Progenitor cell of endocrine pancreas (in vitro differentiated cells): ENCODE measurements at places on chromosomes 12 and 14. TPM values are rescaled to one million over a fixed set of nuclear protein-coding genes. Genes with fewer than 3 reads are reported as not detected.
A peak's percentile ranks its signal among the peaks of the same experiment; 100 is the strongest.

DNA sequence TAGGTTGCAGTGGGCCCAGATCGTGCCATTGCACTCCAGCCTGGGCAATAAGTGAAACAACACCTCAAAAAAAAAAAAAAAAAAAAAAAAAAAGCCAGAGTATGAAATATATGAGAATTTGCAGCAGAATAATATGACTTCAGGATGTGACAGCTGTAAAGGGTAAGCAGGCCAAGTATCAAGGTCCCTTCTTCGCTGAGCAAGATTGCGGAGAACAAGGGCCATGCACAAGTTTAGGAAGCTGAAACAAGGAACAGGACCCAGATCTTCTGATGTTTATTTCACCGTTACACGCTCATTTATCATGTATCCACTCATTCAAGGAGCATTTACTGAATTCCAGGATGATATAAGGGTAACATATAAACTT lies 659 bp upstream of the FOXJ2 start:
- no peaks in the 10 kb centered on the region for H3K27me3 ChIP-seq
- no peak for DNase-seq
- peak overlapping the region; percentile 15 for H3K27ac ChIP-seq
- peaks cover 2% of the 10 kb centered on the region for H3K36me3 ChIP-seq

GRCh38 chr14:94971750-94972149 lies 185.6 kb downstream of the DICER1 start:
- no peak overlapping the region for H3K27ac ChIP-seq
- peaks cover 7% of the 10 kb centered on the region for H3K27me3 ChIP-seq
- H3K4me1 ChIP-seq: peaks cover 9% of the 10 kb centered on the region
- no peak overlapping the region for H3K4me3 ChIP-seq
- H3K36me3 ChIP-seq: no peaks in the 10 kb centered on the region
- DNase-seq: no peak

- H3K4me1 ChIP-seq: peaks cover 3% of the 10 kb centered on the region
- peak overlapping the region; percentile 74 for H3K27ac ChIP-seq
- peaks cover 8% of the 10 kb centered on the region for H3K36me3 ChIP-seq
- H3K27me3 ChIP-seq: no peaks in the 10 kb centered on the region
Observed at GRCh38 chr12:98653866-98654493, 8.9 kb downstream of the APAF1 start.

DNA sequence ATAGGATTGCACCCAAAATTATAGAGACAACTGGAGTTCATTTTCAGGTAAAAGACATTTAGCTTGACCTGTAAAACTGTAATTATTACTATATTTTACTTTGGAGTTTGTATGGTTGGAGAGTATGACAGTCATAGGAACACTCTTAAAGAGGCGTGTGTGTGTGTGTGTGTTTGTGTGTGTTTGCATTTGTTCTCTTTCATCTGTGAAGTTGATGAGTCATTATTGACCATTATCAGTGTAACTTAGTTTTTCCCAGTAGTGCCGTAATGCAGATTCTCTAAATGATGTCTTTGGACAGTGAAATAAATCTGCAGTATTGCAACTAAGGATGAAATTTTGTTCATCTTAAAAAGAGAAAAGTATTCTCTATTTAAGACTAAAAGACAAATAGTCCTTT lies 13.0 kb downstream of the WASHC4 start:
- peaks cover 3% of the 10 kb centered on the region for H3K4me1 ChIP-seq
- no peaks in the 10 kb centered on the region for H3K27me3 ChIP-seq
- H3K27ac ChIP-seq: no peak overlapping the region
- no peak for DNase-seq
- no peak overlapping the region for H3K4me3 ChIP-seq
- H3K36me3 ChIP-seq: peaks cover 33% of the 10 kb centered on the region

GRCh38 chr14:22748631-22749068 lies 17.8 kb upstream of the OXA1L start:
- H3K27me3 ChIP-seq: no peaks in the 10 kb centered on the region
- no peak overlapping the region for H3K4me3 ChIP-seq
- no peak overlapping the region for H3K27ac ChIP-seq
- H3K36me3 ChIP-seq: no peaks in the 10 kb centered on the region
- H3K4me1 ChIP-seq: peaks cover 12% of the 10 kb centered on the region

DNA sequence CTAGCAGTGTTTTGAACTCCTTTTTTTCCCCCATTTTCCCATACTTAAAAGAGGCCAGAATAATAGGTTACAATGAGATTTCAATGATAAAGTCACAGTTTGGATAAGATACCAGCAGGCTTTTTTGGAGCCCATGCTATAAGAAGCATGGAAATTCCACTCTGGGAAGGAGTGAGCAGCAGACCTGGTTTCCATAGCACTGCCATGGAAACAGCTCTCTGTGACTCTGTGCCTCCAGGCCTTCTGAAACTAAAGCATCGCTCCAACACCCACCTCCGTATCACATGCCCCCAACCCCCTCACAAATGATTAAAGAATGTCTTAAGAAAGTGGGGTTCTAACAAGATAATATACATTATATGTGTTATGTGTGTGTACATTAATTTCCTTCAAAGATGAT lies 165.0 kb downstream of the GRIN2B start:
- peaks cover 5% of the 10 kb centered on the region for H3K27me3 ChIP-seq
- no peak overlapping the region for H3K27ac ChIP-seq
- H3K36me3 ChIP-seq: no peaks in the 10 kb centered on the region
- no peak overlapping the region for H3K4me3 ChIP-seq

- peaks cover 2% of the 10 kb centered on the region for H3K27me3 ChIP-seq
- H3K27ac ChIP-seq: peak overlapping the region; percentile 68
- peaks cover 9% of the 10 kb centered on the region for H3K36me3 ChIP-seq
- DNase-seq: no peak
- H3K4me3 ChIP-seq: no peak overlapping the region
Observed at GRCh38 chr12:103832048-103832997, 8.7 kb downstream of the NT5DC3 start.

- no peak overlapping the region for H3K27ac ChIP-seq
- H3K4me1 ChIP-seq: peaks cover 33% of the 10 kb centered on the region
- peaks cover 41% of the 10 kb centered on the region for H3K27me3 ChIP-seq
- DNase-seq: no peak
- H3K36me3 ChIP-seq: no peaks in the 10 kb centered on the region
Observed at GRCh38 chr12:16613199-16613598, 7.2 kb upstream of the LMO3 start.

DNA sequence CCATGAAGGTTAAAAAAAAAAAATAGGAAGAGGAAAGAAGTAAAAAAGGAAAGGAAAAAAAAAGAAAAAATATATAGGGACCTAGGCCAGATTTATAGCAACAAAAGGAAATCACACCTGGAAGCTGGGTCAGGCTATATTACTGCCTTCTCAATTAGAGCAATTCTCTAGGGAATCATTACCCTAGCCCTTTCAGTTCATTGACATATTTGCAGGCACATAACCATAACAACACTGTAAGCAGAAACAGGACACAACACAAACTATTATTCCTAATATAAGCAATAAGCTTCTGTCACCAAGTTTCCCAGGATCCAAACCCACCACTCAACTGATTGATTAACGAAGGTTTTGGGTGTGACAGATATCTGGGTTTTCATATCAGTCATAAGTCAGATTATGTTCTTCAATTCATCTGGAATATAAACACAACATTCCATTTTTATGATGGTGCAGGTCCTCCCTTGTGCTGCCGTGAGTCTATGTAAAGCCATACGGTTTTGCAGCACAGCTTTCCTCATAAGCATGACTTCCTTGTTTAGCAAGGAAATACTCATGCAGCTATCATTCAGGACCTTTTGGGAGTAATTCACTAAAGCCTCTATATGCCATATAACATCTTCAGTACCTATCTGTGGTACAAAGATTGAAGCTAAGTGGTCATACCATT lies 4.2 kb downstream of the PCNX4 start:
- H3K27me3 ChIP-seq: no peaks in the 10 kb centered on the region
- H3K4me1 ChIP-seq: peaks cover 37% of the 10 kb centered on the region
- H3K4me3 ChIP-seq: no peak overlapping the region
- H3K27ac ChIP-seq: peak overlapping the region; percentile 78

- H3K27me3 ChIP-seq: no peaks in the 10 kb centered on the region
- no peaks in the 10 kb centered on the region for H3K4me1 ChIP-seq
- no peaks in the 10 kb centered on the region for H3K36me3 ChIP-seq
- DNase-seq: no peak
- no peak overlapping the region for H3K4me3 ChIP-seq
- no peak overlapping the region for H3K27ac ChIP-seq
Observed at GRCh38 chr14:33386781-33387180, 448.1 kb downstream of the NPAS3 start.

DNA sequence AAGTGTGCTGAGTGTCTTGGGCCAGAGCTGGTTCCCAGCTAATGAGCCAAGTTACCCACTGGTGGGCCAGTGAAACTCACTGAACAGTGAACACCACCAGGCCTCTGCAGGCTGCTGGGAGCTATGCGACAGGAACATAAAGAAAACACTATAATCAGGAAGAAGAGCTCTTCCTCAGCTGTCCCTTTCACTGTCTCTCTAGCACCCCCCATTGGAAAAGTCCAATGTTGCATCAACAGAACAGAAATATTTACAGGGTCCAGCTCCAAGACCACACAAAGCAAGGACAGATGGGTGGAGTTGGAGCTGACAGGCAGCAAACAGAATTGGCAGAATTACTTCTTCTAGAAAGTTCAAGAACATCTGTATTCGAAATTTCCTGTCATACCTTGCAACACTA lies 903.6 kb upstream of the TMEM132C start:
- H3K27ac ChIP-seq: no peak overlapping the region
- no peak for DNase-seq
- no peaks in the 10 kb centered on the region for H3K36me3 ChIP-seq
- no peaks in the 10 kb centered on the region for H3K27me3 ChIP-seq
- H3K4me1 ChIP-seq: no peaks in the 10 kb centered on the region

GRCh38 chr14:51394384-51394783 lies 154.3 kb downstream of the TMX1 start:
- DNase-seq: no peak
- H3K27me3 ChIP-seq: no peaks in the 10 kb centered on the region
- H3K4me3 ChIP-seq: no peak overlapping the region
- no peak overlapping the region for H3K27ac ChIP-seq
- no peaks in the 10 kb centered on the region for H3K36me3 ChIP-seq

DNA sequence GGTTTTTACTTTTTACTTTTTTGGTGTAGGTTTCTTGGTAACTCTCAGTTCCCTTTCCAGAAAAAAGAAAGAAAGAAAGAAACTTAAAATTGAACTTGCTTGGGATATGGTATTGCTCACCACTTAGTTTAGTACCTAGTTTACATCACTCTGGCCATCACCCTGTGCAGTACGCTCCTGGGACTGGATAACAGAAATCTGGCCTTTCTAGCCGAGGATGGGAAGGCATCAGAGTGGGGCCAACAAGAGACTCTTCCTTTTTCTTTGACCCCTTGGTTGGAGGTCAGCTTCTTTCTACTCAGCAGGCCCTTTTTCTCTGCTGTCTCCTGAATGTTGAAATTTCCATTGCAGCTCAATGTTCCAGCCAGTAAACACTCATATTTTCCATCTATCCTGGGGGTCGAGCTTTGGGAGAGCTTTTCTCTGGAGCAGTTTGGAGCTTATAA lies 156.6 kb downstream of the TGFB3 start:
- no peak for DNase-seq
- H3K27me3 ChIP-seq: no peaks in the 10 kb centered on the region
- H3K27ac ChIP-seq: peak overlapping the region; percentile 40
- no peak overlapping the region for H3K4me3 ChIP-seq
- H3K36me3 ChIP-seq: peaks cover 12% of the 10 kb centered on the region

DNA sequence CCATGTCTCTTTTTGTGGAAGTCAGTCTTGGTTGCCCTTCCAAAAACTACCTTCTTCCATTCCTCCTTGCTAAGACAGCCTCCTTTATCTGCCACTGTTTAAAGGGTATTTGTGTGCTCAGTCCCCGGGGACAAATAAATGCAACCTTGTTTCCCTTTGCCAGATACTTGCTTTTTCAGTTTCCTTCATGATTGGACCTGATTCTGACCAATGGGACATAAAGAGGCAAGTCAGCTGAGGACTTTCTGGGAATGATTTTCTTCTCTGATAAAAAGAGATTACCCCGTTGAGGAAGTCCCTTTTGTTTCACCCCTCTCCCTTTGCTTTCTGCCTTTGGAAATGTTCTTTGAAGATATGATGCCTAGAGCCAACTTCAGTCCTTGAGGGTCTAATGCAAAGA lies 7.4 kb upstream of the TUBA1B start:
- H3K27ac ChIP-seq: no peak overlapping the region
- H3K4me1 ChIP-seq: peaks cover 4% of the 10 kb centered on the region
- H3K36me3 ChIP-seq: no peaks in the 10 kb centered on the region
- no peaks in the 10 kb centered on the region for H3K27me3 ChIP-seq
- no peak for DNase-seq

DNA sequence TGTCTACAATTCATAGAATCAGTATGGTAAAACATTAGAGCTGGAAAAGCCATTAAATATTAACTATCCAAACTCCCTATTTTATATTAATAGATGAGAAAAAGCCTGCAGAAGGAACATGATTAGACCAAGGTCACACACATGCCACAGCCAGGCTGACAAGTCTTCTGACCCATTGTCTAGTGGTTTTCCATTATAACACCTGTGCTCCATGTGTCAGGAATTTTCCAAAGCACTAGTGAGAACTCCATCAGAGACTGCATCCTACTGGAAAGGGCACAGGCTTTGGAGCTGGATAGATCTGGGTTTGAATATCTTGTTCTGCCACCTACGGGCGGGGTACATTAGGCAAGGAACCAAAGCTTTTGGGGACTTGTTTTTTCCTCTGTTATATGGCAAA lies 325.5 kb downstream of the RAD51B start:
- H3K4me1 ChIP-seq: peaks cover 34% of the 10 kb centered on the region
- no peaks in the 10 kb centered on the region for H3K27me3 ChIP-seq
- peaks cover 15% of the 10 kb centered on the region for H3K36me3 ChIP-seq
- H3K27ac ChIP-seq: no peak overlapping the region
- H3K4me3 ChIP-seq: no peak overlapping the region
- no peak for DNase-seq

DNA sequence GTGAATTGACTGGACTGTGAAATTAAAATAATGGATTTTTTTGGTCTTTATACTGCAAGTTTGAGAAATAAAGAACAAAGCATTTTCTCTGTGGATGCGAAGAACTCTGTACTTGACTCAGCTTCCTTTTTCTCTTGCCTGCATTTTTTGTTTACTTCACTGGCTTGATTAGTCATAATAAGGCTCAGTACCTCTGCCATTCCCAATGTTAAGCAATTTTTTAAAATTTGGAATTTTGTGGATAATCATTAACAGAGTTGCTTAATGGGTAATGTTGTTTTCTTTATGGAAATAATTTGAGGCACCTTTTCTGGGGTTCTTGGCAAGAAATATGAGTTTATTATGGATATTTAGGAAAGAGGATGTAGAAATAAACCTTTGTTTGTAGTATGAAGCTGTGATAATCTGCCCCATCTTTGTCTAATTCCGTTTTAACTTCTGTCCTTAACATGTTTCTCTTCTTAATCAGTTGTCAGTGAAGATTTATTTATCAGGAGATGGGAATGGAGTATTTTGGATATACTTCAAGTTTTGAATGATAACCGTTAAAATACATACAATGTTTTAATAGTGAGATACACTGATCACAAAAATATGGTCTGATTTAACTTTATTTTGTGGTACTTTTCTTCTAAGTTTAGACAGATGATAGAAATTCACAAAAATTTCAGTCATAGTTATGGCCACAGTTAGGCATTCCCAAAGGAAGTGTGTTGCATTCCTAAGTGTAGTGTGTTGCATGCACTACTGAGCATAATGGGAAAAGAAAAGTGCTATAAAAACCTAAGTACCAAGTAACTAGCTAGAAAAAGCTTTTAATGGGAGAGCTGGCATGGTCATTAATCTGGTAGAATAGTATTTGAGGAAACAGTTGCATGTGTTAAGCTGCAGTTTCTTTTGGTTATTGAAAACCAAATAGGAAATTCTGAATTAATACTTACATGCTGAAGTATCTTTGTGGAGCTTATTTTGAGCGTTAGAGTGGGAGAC lies 27.7 kb downstream of the WNK1 start:
- H3K27me3 ChIP-seq: no peaks in the 10 kb centered on the region
- H3K4me1 ChIP-seq: peaks cover 13% of the 10 kb centered on the region

SDR9C7 gene
- not detected in 2 replicates for total RNA-seq

ERBB3 gene
- 206 and 221 TPM in 2 replicates for total RNA-seq

ANKRD33 gene
- 0.14 and 0.44 TPM in 2 replicates for total RNA-seq

TMEM119 gene
- 0.24 TPM in 1 of 2 replicates, not detected in the other for total RNA-seq

SYT10 gene
- 1.1 and 1.2 TPM in 2 replicates for total RNA-seq

TFCP2 gene
- total RNA-seq: 40.0 and 44.2 TPM in 2 replicates

HCAR3 gene
- total RNA-seq: not detected in 2 replicates

BLOC1S1 gene
- total RNA-seq: 65.8 and 68.5 TPM in 2 replicates
